Stimulated activated CD4-positive, alpha-beta T cell treated with anti-CD3 and anti-CD28 coated beads, TNF-alpha, amount 100 ng/mL, for 4 hours (primary cell): ENCODE measurements at places on chromosomes 1 and 21.

- DNase-seq: no peak
These were observed 69.2 kb upstream of the WLS start for GRCh38 chr1:68301471-68302001.

- DNase-seq: no peak
These were observed 430 bp downstream of the FBXO2 start for GRCh38 chr1:11653861-11654136.

DNA sequence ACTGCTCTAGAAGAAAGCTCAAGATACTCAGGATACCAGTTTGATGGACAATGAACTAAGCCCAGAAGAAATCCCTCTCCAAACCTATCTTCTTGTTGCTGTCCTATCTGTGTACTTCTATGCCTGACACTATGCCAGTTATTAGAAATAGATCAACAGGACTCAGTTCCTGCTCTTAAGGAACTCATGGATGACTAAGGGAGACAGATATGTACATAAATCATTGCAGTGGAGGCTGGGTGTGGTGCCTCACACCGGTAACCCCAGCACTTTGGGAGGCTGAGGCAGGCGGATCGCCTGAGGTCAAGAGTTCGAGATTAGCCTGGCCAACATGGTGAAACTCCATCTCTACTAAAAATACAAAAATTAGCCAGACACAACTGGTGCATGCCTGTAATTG lies 42.4 kb upstream of the AK4 start:
- DNase-seq: no peak

DNA sequence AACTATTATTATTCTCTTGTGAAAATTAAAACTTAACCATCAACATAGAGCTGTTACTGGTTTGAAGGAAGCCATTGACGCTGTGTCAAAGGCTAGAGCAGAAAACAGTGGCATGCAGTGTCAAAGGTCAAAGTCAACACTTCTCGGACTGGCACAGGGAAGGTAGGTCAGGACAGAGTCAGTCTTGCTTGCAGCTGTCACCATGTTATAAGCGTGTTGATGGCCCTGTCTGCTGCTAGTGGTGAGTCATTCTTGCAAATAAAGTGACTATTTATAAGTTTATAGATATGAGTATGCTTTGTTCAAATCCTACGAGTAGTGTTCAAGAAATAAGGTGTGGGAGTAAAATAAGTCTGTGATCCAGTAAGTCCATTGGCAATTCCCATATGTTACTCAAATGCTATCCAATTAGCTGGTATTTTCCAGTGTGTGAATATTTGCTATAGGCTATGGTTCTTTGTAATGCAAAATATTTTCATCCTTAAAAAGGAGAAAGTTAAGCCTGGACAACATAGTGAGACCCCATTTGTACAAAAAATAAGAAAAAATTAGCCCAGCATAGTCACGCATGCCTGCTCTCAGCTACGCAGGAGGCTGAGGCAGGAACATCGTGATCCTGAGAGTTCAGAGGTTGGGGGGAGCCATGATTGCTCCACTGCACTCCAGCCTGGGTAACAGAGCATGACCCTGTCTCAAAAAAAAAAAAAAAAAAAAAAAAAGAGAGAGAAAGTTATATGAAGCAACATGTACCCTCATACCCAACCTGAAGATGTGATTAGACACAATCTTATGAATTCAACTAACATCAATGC lies 26.3 kb upstream of the TINAGL1 start:
- DNase-seq: no peak

DNA sequence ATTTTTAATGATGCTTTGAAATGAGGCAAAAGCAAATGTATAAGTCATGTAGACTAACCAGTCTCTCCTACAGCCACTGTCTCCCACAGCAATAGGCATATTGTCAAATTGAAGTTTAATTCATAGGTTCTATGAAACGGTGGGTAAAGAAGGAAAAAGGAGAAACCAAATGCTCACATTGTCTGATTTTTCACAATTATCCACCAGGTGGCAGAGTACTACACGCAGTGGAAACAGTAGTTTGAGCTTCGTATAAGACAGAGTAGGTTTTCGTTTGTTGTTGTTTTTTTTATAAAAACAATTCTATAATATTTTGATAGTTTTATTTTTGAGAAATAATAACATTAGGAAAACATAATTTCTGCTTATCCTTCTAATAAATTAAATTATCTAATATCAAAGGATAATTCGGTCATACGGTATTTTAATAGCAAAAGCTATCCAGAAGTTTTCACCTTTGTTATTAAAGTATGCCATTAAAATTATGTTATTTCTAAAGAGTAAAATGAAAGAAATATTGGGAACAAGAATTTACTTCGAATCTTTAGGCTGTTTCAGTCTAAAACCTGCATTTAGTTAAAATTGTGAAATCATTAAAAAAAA lies 39.1 kb downstream of the TYW3 start:
- DNase-seq: no peak

DNA sequence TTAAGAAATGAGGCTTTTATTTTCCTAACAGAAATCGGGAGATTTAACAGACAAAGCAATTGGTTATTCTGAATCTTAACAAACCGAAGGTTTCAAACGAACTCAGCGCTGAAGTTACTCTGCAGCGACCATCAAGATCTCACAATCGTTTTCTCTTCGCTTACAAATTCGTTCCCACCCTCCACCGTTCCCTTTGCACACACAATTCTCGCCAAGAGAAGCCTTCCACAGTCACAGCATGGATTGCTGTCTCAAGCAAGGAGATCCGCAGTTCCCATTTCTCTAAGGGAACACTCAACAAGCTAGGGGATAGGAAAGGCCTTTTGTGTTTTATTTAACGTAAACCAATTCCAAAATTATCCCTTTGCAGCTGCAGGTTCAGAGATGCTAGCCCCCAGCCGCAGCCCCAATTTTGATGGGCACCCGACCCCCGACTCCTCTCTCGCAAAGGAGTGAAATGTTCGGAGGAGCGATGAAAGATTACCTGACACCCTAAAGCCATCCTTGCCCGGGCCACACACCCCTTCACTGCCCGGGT lies 755 bp downstream of the FBXO42 start:
- DNase-seq: no peak

GRCh38 chr1:164712131-164713036 lies 153.4 kb downstream of the PBX1 start:
- no peak for DNase-seq

DNA sequence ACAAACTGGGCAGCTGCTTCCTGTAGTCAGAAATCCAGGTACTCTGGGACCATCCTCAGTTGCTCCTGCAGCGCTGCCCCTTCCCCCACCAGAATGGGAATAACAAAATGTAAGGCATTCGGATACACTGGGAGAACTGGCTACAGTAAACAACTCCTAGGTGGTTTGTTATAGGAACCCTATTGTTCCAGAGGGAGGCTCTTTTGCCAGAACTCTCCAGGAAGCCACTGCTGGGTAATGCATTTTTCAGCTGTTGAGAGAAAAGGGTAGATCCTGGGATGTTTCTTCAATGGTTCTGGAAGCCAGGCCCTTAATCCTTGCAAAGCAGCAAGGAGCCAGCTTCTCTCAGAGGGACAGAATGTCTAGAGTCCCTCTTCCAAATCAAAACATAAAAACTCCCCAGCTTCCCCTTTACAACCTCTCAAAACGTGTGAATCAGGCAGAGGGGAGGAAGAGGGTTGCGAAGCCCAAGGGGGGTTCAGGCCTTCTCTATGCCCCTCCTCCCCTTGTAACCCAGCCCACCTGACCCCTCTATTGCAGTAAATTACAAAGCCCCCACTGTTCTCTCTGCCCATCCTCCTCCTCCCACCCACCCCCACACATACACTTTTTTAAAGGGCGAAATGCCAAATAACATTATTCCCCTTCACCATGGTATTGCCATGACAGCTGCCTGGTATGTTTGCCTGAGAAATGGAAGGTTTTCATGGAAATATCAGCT lies 29.1 kb downstream of the PLPP3 start:
- no peak for DNase-seq

DNA sequence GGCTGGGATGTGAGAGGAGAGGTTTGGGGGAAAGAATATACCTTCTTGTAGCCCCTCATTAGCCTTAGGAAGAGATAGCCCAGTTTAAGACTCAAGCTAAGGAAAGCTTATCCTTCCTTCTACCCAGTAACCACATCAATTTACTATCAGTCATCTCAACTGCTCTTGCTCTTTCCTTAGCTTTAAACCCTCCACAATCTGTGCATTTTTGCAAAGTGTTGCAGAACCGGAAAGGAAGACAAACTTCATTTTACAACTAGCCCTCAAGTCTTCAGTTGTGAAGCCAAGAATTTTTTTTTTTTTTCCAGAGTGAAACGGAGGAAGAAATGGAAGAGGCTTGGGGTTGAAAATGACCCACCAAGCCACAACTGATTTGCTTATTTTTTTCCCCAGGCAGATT lies 137.0 kb upstream of the LMO4 start:
- no peak for DNase-seq

GRCh38 chr1:244094880-244095528 lies 43.9 kb downstream of the ZBTB18 start:
- DNase-seq: no peak

DNA sequence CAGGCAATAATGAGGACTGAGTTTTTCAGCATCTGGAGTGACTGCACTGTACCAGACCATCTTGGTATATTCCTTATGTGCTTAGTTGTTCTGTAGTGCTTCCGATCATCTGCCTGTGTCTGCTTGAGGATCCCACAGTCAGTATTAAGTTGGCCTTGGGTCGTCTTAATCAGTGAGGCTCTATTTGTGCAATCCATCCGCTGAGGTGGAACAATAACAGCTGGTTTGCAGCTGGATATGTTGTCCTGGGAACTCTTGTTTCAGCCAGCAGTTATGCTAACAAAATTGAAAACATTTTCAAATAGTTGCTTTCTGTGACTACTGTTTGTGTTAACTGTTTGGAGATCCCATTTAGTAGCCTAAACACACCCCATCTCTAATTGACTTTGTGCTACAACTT lies 73.7 kb downstream of the LAMC1 start:
- no peak for DNase-seq

DNA sequence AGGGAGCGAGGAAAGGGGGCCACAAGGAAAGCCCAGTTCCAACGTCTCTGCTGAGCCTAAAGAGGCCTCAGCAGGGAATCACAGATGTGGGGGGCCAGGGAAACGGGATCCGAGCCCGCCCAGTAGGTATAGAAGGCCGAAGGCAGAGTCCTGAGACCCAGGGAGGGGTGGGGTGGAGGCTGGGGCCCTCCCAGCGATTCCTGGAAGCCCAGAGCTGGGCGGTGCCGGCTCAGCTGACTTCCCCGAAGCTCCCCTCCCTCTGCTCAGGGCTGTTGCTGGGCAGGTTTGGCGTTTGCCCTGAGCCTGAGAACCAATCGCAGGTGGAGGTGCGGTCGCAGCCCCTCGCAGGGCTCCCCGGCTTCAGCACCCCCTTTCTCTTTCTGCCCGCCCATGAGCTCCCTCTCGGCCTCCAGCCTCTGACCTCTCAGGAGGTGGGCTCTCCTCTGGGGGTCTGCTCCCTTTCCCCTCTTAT lies 12.8 kb downstream of the ADAMTSL4 start:
- peak; percentile 74 for DNase-seq

- DNase-seq: peak; percentile 64
These were observed 1.0 kb downstream of the ARID1A start for GRCh38 chr1:26696654-26697430.

DNA sequence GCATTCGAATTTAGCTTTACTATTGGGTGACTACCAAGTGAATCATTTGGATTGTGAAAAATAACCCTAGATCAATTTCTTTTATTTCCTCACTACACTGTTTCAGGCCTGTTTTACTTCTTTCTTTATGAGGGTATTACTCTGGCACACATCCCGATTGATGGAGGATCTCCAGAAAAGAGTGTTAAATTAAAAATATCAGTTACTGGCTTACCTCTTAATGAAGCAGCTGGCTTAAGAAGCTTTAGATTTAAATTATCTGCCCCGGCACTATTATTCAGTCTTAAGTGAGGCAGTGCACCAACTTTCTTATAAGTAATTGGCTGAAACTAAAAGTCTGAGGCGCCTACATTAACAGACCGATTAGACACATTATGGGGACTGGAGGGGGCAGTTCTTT lies 1097.4 kb downstream of the TTLL7 start:
- DNase-seq: no peak

DNA sequence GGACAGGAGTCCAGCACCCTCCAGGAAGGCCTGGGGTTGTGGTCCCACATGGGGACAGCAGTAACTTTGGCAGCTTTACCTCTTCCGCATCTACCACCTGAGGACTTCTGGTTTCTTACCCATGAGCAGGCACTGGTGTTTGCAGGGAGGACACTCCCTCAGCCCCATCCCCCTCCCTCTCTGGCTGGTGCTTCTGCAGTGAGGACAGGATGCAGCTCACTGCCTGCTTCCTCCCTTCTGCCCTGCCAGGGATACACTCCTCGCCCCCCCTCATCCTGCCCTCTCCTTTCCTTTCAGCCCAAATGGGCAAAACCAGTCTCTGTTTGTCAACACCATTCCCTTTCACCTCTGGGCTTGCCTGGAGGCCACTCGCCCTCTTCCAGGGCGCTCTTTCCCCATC lies 62.4 kb downstream of the KIRREL1 start:
- DNase-seq: no peak

DNA sequence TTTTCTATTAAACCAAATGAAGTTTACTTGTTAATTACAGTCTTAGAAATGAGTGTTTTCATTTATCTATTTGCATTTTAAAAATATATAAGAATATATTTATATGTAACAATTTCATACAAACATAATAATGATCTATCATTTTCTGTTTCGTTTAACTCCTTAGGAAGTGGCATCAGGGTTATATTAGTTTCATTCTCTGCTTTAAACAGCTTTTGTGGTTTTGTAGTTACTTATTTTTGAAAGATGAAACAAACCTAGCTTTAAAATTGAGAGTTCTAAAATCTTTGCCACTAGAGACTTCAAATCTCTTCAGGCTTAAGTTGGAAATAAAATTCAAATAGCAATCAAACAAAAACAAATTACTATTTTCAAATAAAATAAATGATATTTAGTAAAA lies 2110.6 kb downstream of the MRPL39 start:
- DNase-seq: no peak

GRCh38 chr1:214633686-214634085 lies 30.7 kb downstream of the CENPF start:
- no peak for DNase-seq

- no peak for DNase-seq
These were observed 4.6 kb downstream of the KLHDC8A start for GRCh38 chr1:205351984-205352713.

DNA sequence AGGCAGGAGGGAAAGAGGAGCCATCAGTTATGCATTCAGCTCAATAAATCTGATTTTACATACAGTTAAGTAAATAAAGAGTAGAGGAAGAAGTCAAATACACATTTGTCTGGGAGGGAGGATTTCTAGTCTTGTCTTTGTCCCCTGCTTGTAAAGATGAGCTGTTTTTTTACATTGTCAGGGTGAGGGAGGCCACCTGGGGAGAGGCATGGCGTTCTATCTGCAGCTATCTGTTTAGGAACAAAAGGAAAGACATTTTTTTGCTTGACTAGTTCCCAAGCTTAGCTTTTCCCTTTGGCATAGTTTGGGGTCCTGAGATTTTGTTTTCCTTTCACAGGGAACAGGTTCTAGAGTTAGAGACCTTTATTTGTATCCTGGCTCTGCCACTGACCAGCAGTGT lies 14.9 kb downstream of the RAD54L start:
- DNase-seq: no peak

- DNase-seq: no peak
These were observed 21.9 kb downstream of the MTARC1 start for GRCh38 chr1:220808345-220809186.

- no peak for DNase-seq
These were observed 66.0 kb upstream of the UBE2U start for GRCh38 chr1:64137412-64137803.

- DNase-seq: no peak
These were observed 292.4 kb downstream of the PLPP3 start for GRCh38 chr1:56286956-56287355.

GRCh38 chr1:202241376-202242079 lies 47.9 kb downstream of the LGR6 start:
- no peak for DNase-seq
